ENCODE measurements at places on chromosomes 4 and X. TPM values are rescaled to one million over a fixed set of nuclear protein-coding genes. Genes with fewer than 3 reads are reported as not detected.

TMEM144 gene
- 3.4 TPM for total RNA-seq

PNMA5 gene
- not detected for total RNA-seq

CC2D2A gene
- 12.6 TPM for total RNA-seq

NXF2B gene
- not detected for total RNA-seq

HSFX1 gene
- total RNA-seq, result 0.27 TPM

FGF13 gene
- 0.07 TPM for total RNA-seq

FAM9B gene
- not detected for total RNA-seq

PWWP3B gene
- not detected for total RNA-seq

FOXP3 gene
- total RNA-seq, result not detected

XK gene
- total RNA-seq, result 0.31 TPM

DCUN1D4 gene
- 14.5 TPM for total RNA-seq

CFP gene
- total RNA-seq, result 0.31 TPM

NALF2 gene
- total RNA-seq, result 6.0 TPM

SSX5 gene
- not detected for total RNA-seq

MAP7D2 gene
- total RNA-seq, result 5.4 TPM

SMARCAD1 gene
- total RNA-seq, result 12.3 TPM

AFF2 gene
- not detected for total RNA-seq

PCDH18 gene
- not detected for total RNA-seq

GPM6B gene
- 0.14 TPM for total RNA-seq

SLC6A14 gene
- 0.03 TPM for total RNA-seq

ALB gene
- 0.19 TPM for total RNA-seq

GRID2 gene
- not detected for total RNA-seq

RTL9 gene
- 0.08 TPM for total RNA-seq

LRIT3 gene
- total RNA-seq, result not detected

RENBP gene
- total RNA-seq, result 0.09 TPM

TEX13A gene
- not detected for total RNA-seq

DUX4 gene
- not detected for total RNA-seq

RIBC1 gene
- total RNA-seq, result 0.64 TPM

MAOA gene
- 0.61 TPM for total RNA-seq

BEND2 gene
- not detected for total RNA-seq

RASSF6 gene
- 1.1 TPM for total RNA-seq

F9 gene
- total RNA-seq, result not detected

GRSF1 gene
- total RNA-seq, result 81.3 TPM
